ENCODE measurements at places on chromosomes 13 and 19.

GRCh38 chr13:95642028-95642621 is 2.4 kb downstream of the DZIP1 start:
- no peak for DNase-seq

GRCh38 chr19:11767633-11768133 is 883 bp downstream of the ZNF441 start:
- DNase-seq, result peak; percentile 44

DNA sequence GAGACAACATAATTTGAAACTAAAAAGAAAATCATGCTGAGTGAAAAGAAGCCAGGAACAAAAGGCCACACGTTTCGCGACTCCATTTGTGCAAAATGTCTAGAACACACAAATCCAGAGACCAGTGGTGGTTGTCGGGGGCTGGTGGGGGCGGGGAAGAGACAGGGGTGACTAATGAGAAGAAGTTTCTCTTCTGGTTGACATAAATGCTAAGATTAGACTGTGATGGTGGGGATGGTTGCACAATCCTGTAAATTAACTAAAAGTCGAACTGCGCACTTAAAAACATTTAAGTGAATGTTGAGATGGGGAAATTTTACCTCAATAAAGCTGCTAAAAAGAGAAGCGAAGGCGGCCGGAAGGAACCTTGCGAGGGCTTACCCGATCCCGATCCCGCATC is 7.1 kb downstream of the AKAP8 start:
- no peak for DNase-seq

DNA sequence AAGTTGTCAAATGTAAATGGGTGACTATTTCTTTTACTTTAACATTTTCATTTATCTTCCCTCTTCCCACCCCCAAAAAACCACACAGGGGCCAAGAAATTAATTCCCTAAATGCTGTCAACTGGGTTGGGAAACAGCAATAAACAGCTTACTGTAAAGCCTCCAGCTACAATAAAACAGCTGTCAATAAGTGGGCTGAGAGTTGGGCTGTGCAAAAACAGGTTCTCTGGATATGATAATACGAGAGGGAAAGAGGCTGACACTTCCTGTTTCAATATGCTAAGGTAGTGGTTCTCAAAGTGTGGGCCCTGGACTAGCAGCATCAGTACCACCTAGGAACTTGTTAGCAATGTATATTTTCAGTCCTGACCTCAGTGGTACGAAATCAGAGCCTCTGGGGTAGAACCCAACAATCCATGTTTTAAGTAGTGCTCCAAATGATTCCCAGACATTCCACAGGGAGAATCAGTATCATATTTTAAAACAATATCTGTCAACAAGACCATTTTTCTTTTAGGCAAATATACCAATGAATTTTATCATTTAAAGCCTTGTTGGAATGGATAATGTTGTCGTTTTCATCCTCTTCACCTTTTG is 8.4 kb downstream of the PCDH9 start:
- DNase-seq, result no peak

- DNase-seq, result no peak
These were observed 1158.0 kb upstream of the SPRY2 start for GRCh38 chr13:81498969-81499368.

DNA sequence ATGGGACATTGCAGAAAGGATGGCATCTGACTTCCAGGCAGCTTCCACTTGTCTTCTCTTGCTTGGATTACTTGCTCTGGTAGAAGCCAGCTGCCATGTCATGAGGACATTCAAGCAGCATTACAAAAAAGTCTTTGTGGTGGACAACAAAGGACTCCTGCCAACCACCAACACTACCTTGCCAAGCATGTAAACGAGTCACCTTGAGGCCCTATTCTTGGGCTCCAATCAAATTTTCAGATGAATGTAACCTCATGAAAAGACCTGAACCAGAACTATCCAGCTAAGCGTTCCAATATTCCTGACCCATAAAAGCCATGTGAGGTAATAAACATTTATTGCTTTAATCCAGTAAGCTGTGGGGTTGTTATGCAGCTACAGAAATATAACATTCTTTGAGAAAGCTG is 12.5 kb downstream of the PROSER1 start:
- no peak for DNase-seq

GRCh38 chr19:21751384-21751783 is 16.0 kb downstream of the ZNF100 start:
- no peak for DNase-seq

GRCh38 chr19:4322942-4323665 is 15.5 kb downstream of the STAP2 start:
- DNase-seq, result no peak

- DNase-seq, result no peak
These were observed 215.5 kb upstream of the SERP2 start for GRCh38 chr13:44158098-44158521.

- DNase-seq, result no peak
These were observed 3.0 kb upstream of the NDFIP2 start for GRCh38 chr13:79477968-79478367.

GRCh38 chr19:39813264-39813993 is 20.5 kb downstream of the DYRK1B start:
- DNase-seq, result no peak

DNA sequence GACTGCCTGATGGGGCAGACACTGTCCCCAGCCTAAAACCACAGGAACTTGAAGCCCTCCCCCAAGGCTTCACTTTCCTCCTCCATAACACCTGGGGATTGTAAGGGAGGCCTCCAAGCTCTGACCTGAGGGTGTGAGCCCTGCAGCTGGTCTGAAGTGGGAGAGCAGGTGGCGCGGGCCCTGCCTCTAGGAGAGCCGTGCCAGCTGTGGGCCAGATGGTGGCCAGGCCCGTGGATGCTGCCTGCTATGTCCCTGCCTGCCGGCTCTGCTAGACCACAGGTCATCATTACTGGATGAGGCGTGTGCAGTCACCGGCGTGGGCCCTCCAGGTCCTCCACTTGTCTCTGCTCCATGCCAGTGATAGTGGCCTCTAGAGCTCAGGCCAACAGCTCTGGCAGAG is 3.5 kb upstream of the KLHL26 start:
- DNase-seq, result no peak

DNA sequence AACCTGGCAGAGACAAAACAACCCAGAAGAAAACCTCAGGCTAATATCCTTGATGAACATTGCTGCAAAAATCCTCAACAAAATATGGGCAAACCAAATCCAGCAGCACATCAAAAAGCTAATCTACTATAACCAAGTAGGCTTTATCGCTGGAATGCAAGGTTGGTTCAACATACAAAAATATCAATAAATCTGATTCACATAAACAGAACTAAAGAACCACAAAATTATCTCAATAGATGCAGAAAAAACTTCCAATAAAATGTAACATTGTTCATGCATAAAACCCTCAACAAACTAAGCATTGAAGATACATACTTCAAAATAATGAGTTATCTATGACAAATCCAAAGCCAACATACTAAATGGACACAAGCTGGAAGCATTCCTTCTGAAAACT is 8.8 kb downstream of the ZNF724 start:
- no peak for DNase-seq

DNA sequence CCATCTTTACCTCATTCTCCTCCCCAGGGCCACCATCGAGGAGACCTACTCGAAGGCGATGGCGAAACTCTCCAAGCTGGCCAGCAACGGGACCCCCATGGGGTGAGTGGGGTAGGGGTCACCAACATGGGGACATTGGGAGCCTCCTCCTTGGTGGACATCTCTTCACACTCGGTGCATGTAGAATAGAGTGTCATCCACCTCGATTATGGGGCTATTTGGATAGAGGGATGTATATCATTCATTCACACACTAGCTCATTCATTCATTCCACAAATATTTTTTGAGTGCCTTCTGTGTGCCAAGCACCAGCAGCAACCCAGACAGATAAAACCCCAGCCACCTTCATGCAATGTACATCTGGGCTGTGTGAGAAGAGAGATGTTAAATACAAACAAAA is 13.1 kb downstream of the FCHO1 start:
- no peak for DNase-seq

DNA sequence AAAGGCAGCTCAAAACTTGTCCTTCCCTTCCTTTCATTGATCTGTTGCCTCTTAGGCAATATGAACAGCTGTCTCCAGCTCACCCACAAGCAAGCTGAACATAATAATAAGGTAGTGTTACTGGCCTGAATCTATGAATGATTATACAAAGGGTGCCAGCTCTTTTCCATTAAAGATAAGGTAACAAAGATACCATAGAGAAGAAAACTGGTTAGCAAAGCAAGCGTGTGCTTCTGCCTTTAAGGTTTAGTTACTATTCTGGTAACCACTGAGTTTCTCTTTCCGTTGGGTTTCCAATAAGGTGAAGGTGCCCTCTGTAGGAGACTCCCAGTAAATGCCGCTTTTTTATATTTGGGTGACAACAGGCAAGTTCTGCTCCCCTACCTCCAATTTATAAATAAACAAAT is 12.1 kb upstream of the DACH1 start:
- DNase-seq, result no peak

GRCh38 chr13:97945342-97945741 is 8.1 kb upstream of the IPO5 start:
- DNase-seq, result no peak

DNA sequence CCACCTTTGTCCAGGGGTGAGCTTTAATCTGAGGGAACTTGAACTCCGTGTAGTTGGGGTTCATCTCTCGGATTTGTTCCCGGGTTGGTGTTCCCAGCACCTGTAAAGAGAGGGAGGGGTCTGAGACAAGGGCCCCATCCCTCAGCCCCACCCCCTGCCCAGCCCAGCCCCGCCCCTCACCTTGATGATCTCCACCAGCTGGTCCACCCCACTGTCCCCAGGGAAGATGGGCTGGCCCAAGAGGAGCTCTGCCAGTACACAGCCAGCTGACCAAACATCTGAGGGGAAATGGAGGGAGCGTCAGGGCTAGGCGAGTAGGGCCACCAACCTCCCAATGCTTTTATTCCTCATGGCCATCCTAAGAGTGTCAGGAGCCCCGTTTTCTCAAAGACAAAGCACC is 9.3 kb downstream of the GSK3A start:
- no peak for DNase-seq

DNA sequence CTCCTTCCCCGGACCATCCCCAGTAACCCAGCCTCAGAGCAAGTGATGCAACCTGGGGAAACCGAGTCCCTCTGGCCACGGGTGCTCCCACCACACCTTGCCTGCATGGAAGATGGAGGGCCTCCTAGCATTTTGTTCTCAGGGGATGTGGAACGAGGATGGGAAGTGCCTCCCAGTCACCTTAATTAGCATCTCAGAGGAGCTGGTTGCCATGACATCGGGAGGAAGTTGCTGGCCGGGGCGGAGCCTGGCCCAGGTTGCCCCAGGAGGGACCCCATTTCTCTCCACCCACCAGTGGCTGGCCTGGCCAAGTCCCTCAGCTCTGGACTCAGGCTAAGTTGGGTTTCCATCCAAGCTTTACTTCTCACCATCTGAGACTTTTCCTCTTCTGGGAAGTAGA is 24.1 kb upstream of the PTPRS start:
- DNase-seq, result no peak

GRCh38 chr19:33442706-33443105 is 69.2 kb downstream of the CEBPG start:
- DNase-seq, result no peak

Measured in activated CD4-positive, CD25-positive, alpha-beta regulatory T cell treated with anti-CD3 and anti-CD28 coated beads, Interleukin-2, amount 50 U/mL, for 72 hours (primary cell).